ENCODE measurements at places on chromosomes 5 and 9. TPM values are rescaled to one million over a fixed set of nuclear protein-coding genes. Genes with fewer than 3 reads are reported as not detected.

- no peak overlapping the region for H3K4me3 ChIP-seq
- no peaks in the 10 kb centered on the region for H3K4me1 ChIP-seq
- H3K36me3 ChIP-seq, result no peaks in the 10 kb centered on the region
- no peak overlapping the region for H3K27ac ChIP-seq
- H3K27me3 ChIP-seq, result no peaks in the 10 kb centered on the region
Observed at GRCh38 chr5:56900858-56901578, 8.4 kb upstream of the SETD9 start.

DNA sequence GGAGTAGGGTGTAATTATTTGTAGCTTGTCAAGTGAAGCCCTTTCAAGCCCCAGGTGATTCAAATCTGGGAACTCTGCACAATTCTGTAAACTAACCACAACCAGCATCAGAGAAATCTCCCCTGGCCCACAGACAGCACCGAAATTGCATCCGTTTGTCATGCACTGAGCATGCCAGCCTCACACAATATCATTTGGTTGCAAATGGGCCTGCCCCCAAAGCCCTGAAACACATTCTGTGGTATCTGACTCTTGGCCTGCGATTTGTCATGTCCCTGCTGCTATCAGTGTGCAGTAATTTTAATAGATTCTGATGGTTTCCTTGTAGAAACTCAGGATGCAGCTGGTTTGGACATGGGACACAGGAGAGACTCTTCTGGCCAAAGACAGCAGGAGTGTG lies 35.3 kb downstream of the SNX24 start:
- no peak overlapping the region for H3K4me3 ChIP-seq
- DNase-seq, result no peak
- H3K27me3 ChIP-seq, result no peaks in the 10 kb centered on the region
- H3K27ac ChIP-seq, result no peak overlapping the region
- peaks cover 8% of the 10 kb centered on the region for H3K4me1 ChIP-seq

Gene C9orf153
- not detected for total RNA-seq

GRCh38 chr5:172106511-172107356 lies 81.3 kb downstream of the STK10 start:
- H3K4me1 ChIP-seq, result peaks cover 58% of the 10 kb centered on the region
- DNase-seq, result no peak
- H3K27me3 ChIP-seq, result no peaks in the 10 kb centered on the region
- no peaks in the 10 kb centered on the region for H3K36me3 ChIP-seq
- H3K27ac ChIP-seq, result no peak overlapping the region

GRCh38 chr9:32558408-32558934 lies 6.1 kb upstream of the TOPORS start:
- H3K4me3 ChIP-seq, result no peak overlapping the region
- H3K36me3 ChIP-seq, result no peaks in the 10 kb centered on the region
- peaks cover 8% of the 10 kb centered on the region for H3K4me1 ChIP-seq
- no peaks in the 10 kb centered on the region for H3K27me3 ChIP-seq
- H3K27ac ChIP-seq, result no peak overlapping the region

Gene FREM1
- 2.4 TPM for total RNA-seq

Gene ZNF462
- 30.5 TPM for total RNA-seq
